ENCODE measurements at places on chromosomes 13 and 19.

DNA sequence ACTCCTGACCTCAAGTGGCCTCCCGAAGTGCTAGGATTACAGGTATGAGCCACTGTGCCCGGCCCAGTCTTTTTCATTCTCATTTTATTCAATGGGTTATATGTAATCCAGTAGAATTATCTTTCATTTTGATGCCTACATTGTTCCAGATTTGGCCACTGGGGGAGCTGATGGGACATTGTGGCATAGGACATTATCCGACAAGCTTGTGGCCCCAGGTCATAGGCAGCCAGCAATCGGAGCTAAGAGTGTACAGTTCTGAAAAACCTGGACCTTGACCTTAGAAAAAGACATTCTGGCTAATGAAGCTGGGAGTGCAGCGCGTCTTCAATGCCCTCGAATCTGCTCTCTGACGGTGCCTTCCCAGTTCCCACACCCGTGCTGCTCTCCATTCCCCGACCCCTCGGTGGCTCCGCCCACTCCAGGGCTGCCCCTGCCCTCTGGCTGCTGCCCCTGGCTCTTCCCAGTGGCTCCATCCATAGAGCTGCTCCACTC is 108.7 kb downstream of the TEX29 start:
- DNase-seq = no peak

DNA sequence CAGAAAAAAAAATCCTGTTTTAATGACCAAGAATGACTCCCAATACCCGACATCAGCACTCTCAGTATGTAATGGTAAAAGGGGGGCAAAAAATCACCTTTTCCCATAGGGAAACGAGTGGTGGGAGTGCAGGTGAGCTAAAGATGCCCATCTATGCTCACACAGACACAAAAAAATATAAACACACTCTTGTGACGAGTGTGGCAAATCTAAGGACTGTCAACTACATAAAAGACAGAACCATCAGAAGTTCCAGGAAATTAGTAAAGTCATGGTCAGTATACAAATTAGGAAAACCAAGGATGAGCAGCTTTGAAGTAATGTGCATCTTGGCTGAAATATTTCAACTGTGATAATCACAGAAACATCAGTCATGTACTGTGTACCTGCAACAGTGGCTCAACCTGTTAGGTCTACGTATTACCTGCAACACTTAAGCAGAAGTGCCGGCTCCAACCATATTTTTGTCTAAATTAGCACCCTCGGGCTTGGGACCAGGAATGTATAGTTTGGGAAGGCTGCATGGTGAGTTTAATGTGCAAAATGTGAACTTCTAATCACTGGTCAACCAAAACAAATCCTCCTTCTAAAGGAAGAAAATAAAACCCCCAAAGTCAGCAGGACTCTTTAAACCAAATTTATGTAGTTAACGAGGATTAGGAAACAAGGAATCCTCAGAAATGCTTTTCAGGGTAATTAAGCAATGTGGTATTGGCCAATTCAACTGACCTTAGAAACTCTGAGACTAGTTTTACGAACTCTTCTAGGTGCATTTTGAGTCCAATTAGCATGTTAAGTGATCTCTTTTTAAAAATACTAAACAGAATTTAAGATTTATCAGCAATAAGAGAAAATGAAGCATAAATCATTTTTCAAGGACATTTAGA is 24.3 kb downstream of the ANKRD10 start:
- no peak for DNase-seq

- DNase-seq = no peak
Measured at GRCh38 chr13:49356223-49356622, 87.6 kb downstream of the CAB39L start.

DNA sequence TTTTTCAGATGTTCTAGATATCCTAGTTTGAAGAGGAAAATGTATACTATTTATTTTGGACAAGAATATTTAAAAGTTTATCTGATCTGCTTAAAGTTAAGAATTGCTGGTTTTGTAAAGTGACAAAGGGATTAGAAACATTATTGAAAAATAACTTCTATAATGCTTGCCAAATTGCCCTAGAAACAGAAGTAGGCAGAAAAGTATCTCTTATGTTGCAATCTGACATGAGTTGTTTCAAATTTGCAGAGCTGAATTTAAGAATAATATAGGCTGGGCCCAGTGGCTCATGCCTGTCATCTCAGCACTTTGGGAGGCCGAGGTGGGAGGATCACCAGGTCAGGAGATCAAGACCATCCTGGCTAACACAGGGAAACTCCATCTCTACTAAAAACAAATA is 777.1 kb downstream of the LIG4 start:
- DNase-seq = no peak

GRCh38 chr13:65378484-65378883 is 1851.7 kb downstream of the PCDH9 start:
- DNase-seq = no peak

DNA sequence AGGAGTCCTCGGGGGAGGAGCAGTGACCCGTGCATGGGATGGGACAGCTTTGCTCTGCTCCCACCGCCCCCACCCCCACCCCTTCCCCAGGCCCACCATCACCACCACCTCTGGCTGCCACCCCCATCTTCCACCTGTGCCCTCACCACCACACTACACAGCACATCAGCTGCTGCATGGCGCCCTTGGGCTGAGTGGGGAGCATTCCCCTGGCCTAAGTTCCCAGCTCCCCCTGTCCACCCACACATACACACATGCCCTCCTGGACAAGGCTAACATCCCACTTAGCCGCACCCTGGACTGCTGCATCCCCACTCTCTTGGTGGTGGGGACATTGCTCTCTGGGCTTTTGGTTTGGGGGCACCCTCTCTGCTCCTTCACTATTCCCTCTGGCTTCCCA is 46.2 kb upstream of the SGCG start:
- no peak for DNase-seq

- no peak for DNase-seq
Measured at GRCh38 chr13:33472446-33472845, 186.9 kb upstream of the STARD13 start.

Data from posterior vena cava (tissue), 2 donors.